Smooth muscle cell of the umbilical artery (primary cell): ENCODE measurements at places on chromosomes 5 and 9. TPM values are rescaled to one million over a fixed set of nuclear protein-coding genes. Genes with fewer than 3 reads are reported as not detected.

The MTX3 gene
- total RNA-seq, result 15.5 and 19.3 TPM in 2 replicates

The NR2F1-AS1 gene
- total RNA-seq, result 15.4 and 17.1 TPM in 2 replicates

The SEMA4D gene
- 0.14 and 0.30 TPM in 2 replicates for total RNA-seq

The SARDH gene
- 18.4 and 23.9 TPM in 2 replicates for total RNA-seq

The LRRC19 gene
- total RNA-seq, result not detected in 2 replicates

The WHRN gene
- total RNA-seq, result 2.3 and 2.7 TPM in 2 replicates

The TRIM41 gene
- total RNA-seq, result 11.9 and 12.9 TPM in 2 replicates

The OTP gene
- not detected in 2 replicates for total RNA-seq

The TIMD4 gene
- not detected in 2 replicates for total RNA-seq

The PCDHGA3 gene
- total RNA-seq, result 1.6 and 2.1 TPM in 2 replicates

The GDNF gene
- total RNA-seq, result 1.2 and 2.8 TPM in 2 replicates

The BTNL8 gene
- total RNA-seq, result not detected in 2 replicates

The SHROOM1 gene
- total RNA-seq, result 1.8 and 2.1 TPM in 2 replicates

The TNFAIP8 gene
- 25.3 and 70.7 TPM in 2 replicates for total RNA-seq

The TAF11L2 gene
- total RNA-seq, result not detected in 2 replicates

The RNF180 gene
- total RNA-seq, result 7.4 and 15.2 TPM in 2 replicates

The SPATA31C2 gene
- total RNA-seq, result not detected in 2 replicates

The CCNO gene
- total RNA-seq, result 0.14 TPM in 1 of 2 replicates, not detected in the other
